A673 (cell line): ENCODE measurements at places on chromosomes 7 and 10. TPM values are rescaled to one million over a fixed set of nuclear protein-coding genes. Genes with fewer than 3 reads are reported as not detected.

DNA sequence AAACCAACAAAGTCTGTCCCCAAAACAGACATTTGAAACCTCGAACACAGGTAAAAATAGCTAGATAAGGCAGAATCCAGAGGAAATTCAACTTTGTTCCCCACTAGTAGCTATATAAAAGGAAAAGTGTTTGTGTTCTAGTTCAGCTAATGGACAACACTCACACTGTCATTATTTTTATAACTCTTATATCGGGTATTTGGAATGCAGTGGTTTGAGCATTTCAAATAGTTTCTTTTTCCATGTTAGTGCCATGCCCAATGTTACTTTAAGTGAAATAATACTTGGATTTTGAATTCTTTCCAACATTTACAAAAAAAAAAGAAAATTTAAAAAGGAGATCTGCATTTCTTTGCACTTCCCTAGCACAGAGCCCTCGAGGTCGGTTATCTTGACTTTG is 213.6 kb downstream of the DOCK4 start:
- no peak overlapping the region for H3K27ac ChIP-seq
- no peak for DNase-seq
- no peaks in the 10 kb centered on the region for H3K36me3 ChIP-seq
- H3K27me3 ChIP-seq: no peaks in the 10 kb centered on the region
- H3K4me1 ChIP-seq: peaks cover 7% of the 10 kb centered on the region
- no peak overlapping the region for H3K4me3 ChIP-seq

DNA sequence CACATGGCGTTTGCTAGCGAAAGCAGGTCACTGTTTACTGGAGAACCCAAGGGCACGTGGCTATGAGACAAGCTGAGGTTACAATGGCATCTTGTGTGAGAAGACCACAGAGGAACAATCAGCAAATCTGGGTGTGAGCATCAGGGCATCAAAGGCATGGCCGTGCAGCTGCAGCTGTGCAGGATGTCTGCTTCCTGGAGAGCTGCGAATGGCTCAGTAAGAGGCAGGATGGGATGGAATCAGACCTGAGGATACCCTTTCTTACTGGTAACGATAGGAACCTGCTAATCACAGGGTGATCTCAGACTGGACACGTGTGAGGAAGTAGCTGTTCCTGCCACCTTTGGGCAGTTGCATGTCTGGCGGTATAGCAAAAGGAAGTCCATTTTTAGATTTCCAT is 119.5 kb downstream of the RNF216 start:
- DNase-seq: no peak
- H3K36me3 ChIP-seq: peaks cover 10% of the 10 kb centered on the region
- no peak overlapping the region for H3K27ac ChIP-seq
- no peaks in the 10 kb centered on the region for H3K4me1 ChIP-seq
- H3K4me3 ChIP-seq: no peak overlapping the region
- H3K27me3 ChIP-seq: no peaks in the 10 kb centered on the region

- H3K27me3 ChIP-seq: no peaks in the 10 kb centered on the region
- H3K4me1 ChIP-seq: no peaks in the 10 kb centered on the region
- no peak for DNase-seq
- no peak overlapping the region for H3K27ac ChIP-seq
Measured at GRCh38 chr10:132193907-132194552, 7.3 kb downstream of the DPYSL4 start.

- DNase-seq: peak; percentile 64
- no peak overlapping the region for H3K27ac ChIP-seq
- H3K4me3 ChIP-seq: no peak overlapping the region
- no peaks in the 10 kb centered on the region for H3K36me3 ChIP-seq
Measured at GRCh38 chr10:133438711-133439273, 14.4 kb upstream of the SPRN start.

- no peak overlapping the region for H3K27ac ChIP-seq
- DNase-seq: no peak
- H3K4me3 ChIP-seq: no peak overlapping the region
- peaks cover 7% of the 10 kb centered on the region for H3K36me3 ChIP-seq
- no peaks in the 10 kb centered on the region for H3K4me1 ChIP-seq
Measured at GRCh38 chr7:92010215-92010614, 69.6 kb downstream of the AKAP9 start.

- H3K27ac ChIP-seq: no peak overlapping the region
- H3K4me3 ChIP-seq: no peak overlapping the region
- no peaks in the 10 kb centered on the region for H3K36me3 ChIP-seq
Measured at GRCh38 chr10:78913219-78914059, 155.3 kb upstream of the ZMIZ1 start.

The SUFU gene
- 20.5 and 23.3 TPM in 2 replicates for total RNA-seq

The ACTL6B gene
- 0.31 TPM in 1 of 2 replicates, not detected in the other for total RNA-seq

The NUDCD3 gene
- 119 and 123 TPM in 2 replicates for total RNA-seq

The AKR1C8 gene
- 0.48 and 0.58 TPM in 2 replicates for total RNA-seq
